ENCODE measurements at places on chromosomes 2 and 18. TPM values are rescaled to one million over a fixed set of nuclear protein-coding genes. Genes with fewer than 3 reads are reported as not detected.

Gene SLC9A4
- under 0.01 TPM for total RNA-seq

Gene SLC16A14
- 0.06 TPM for total RNA-seq

Gene AP1S3
- 2.3 TPM for total RNA-seq

Gene GCG
- not detected for total RNA-seq

Gene RESP18
- total RNA-seq: not detected

Gene OLA1
- total RNA-seq: 103 TPM

Gene CCDC85A
- 20.9 TPM for total RNA-seq

Gene MBD1
- total RNA-seq: 41.1 TPM

Gene LRATD1
- 2.1 TPM for total RNA-seq

Gene ARHGAP15
- total RNA-seq: not detected

Gene KLHL14
- 0.16 TPM for total RNA-seq

Gene NCKAP1
- 61.8 TPM for total RNA-seq

Gene EML6
- 0.13 TPM for total RNA-seq

Gene ASB18
- total RNA-seq: not detected

Gene DYTN
- not detected for total RNA-seq

Gene DYSF
- total RNA-seq: 166 TPM

Gene POTEC
- total RNA-seq: not detected

Gene TFCP2L1
- not detected for total RNA-seq

Gene COX5B
- total RNA-seq: 473 TPM

Gene KCNG2
- total RNA-seq: not detected

Gene POTEJ
- total RNA-seq: 0.16 TPM

Gene PIK3C3
- total RNA-seq: 22.5 TPM

Gene ANKRD39
- 5.5 TPM for total RNA-seq

Gene MTX2
- total RNA-seq: 25.1 TPM

All from bladder microvascular endothelial cell (primary cell).